Activated naive CD4-positive, alpha-beta T cell (primary cell): ENCODE measurements at places on chromosomes 11 and 22.

GRCh38 chr11:131838016-131838415 lies 467.6 kb downstream of the NTM start:
- no peak for DNase-seq

- no peak for DNase-seq
Measured at GRCh38 chr22:20405931-20406685, 12.2 kb downstream of the ZNF74 start.

DNA sequence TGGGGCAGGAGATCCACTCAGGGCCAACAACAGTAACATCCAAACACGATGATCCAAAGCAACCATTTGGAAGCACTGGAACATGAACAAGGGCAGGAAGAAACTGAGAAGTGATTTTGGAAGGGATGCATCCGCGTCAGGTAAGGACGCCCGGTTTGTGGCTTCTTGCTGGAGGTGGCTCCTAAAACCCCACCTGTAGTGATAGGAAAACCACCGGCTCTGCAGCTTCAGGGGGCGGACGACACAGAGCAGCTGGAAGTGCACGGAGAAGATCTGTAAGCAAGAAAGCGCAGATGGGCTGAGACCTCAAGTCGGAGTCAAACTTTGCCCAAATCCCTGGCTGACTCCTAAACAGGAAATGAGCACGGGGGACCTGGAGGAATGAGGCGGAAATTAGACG lies 1066.1 kb downstream of the BRD1 start:
- DNase-seq, result no peak

DNA sequence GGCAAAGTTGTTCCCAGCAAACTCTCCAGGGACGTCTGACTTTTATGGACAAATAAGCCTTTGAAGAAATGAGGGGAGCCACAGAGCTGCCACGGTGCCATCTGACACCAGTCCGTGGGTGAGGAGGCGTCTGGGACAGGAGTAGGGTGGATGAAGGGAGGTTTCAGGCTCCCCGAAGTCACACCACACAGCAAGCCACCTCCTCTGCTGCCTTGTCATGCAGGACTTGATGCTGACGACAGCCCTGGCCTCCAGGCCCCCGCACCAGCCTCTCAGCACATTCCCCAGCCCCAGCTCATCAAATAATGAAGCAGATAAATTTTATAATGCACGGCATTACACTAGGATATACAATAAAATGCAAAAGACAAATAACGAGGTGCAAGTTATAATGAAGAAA lies 156.5 kb downstream of the CEP164 start:
- DNase-seq, result no peak

DNA sequence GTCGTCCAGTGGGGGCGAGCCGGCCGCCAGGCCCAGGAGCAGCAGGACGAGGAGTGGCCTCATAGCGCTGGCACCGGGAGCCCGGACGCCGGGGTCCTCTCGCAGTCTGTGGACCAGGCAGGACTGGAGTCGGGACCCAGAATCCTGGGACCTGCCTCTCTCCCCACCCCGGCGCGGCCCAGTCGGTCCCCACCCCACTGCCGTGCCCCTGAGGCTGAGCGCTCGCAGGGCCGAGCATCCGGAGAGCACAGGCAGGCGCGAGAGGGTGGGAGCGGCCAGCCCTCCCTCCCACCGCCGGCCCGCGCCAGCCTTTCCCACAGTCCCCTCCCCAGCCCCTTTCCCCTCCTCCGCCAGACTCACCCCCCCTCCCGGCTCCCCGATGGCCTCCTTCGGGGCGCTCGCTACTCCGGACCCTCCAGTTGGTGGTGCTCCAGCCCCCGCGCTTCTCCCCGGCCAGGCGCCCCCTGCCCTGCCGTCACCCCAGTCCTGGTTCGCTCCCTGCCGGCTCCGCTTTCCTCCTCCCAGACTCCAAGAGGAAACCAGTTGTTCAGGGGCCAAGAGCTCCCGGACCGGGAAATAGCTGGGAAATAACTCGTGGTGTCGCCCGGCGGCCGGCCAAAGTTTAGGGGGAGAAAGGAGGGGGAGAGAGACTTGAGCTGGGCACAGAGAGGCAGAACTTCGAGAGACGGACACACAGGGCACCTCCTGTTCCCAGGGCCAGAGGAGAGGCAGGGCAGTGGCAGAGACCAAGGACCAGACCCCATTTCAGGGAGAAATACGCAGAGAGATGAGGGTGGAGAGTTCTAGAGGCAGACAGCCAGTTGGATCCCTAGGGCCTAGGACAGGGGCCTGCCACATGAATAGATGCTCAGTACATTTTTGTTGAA lies at the start of gene C1QTNF5:
Gene C1QTNF5 (minus strand): TSS at position 549 of the 887 bp plus-strand sequence. CDS start 486 bp downstream, at position 63.
- no peak for DNase-seq

DNA sequence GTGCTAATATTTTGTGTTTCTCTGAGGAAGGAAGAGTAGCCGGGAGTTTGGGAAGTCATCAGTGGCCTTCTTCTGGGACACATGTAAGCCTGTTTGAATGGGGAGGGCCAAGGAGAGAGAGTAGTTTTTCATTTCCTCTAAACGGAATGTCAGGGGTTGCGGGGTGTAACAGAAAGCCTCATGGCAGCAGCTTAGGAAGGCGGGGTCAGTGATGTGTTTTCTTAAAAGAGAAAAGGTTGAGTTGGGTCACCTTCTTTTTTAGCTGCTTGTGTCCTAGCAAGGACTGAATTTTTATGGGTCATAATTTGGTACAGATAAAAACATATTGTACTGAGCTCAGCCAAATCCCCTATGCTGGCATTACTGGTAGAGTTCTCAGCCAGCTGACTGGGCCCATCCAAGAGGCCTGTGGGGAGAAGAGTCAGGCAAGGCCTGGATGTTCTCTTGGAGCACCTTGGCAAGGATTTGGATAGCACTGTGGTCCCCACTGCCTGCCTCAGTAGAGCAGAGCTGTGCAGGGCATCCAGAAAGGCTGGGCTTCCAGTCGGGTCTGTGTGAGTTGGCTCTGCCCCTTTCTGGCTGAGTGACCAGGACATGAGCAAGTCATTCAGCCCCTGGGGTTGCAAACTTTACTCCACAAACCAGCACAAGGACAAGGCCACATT lies 29.4 kb upstream of the NAV2 start:
- no peak for DNase-seq

- DNase-seq, result no peak
Measured at GRCh38 chr11:60942219-60942618, 9.8 kb downstream of the SLC15A3 start.

DNA sequence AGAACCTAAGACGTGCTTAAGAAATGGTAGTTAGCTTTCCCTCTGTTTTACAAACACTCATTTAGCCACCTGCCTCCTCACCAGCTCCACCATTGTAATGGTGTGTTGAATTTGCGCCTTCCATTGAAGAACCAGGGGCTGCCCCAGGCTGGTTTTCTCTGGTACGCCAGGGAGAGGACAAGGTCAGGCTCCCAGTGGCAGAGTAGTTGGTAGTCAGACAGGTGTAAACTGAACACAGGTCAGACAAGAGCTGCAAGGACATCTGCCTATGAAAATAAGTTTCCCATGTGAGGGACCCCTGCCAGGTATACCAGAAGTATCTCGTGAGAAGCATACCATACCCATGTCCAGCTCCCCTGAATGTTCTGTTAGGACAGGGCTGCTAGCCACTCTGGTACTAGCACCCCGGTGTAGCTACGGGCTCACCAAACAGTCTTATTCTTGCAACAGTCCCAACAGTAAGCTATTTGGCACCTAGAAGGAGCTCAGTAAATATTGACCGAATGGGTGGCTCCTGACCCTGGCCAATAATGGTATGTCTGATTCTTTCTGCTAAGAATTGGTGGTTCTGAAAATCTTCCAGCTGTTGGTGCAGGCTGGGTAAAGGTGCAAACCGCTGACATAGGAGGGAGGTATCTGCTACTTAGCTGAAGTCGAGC lies 359.0 kb downstream of the LARGE1 start:
- DNase-seq, result no peak

DNA sequence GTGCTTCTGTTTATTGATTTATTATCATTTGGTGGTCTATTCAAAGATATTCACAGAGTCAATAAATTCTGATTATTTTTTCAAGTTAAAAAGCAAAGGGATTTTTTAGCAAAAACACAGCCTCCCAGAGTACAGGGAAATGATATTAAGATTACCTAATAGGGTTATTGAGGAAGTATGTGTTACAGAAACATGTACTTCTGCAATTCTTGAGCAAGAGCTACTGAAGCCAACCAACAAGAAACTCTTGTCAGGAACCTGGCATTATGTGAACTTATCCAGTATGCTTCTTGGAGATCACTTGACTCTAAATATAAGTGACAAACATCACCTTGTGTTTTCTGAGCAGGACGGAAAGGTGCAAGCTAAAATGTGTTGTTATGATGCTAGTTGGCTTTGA lies 42.0 kb upstream of the CARD18 start:
- no peak for DNase-seq

DNA sequence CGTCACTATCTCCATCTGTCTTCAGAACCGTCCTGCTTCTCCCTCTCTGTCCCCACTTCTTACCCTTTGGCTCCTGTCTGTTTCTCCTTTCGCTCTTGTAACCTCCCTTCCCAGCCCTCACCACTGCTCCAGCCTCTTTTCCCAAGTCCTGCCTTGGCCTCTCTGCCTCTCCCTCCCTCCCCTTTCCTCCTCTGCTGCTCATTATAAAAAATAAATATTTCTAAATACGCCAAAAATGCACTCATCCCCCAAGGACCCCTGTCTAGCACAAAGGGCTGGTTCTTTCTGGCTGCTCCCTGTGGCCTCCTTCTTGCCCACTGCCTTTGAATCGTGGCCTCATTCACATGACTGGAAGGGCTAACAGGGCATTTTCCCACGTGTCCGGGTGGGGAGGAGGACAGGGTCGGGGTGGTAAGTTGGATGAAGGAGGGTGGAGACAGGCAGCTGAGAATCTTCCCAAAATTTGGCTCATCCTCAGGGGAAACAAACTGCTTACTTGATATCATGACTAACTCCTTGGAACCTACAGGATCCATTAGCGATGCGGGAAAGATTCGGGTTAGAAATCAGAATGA lies 26.4 kb upstream of the OAF start:
- DNase-seq, result no peak

DNA sequence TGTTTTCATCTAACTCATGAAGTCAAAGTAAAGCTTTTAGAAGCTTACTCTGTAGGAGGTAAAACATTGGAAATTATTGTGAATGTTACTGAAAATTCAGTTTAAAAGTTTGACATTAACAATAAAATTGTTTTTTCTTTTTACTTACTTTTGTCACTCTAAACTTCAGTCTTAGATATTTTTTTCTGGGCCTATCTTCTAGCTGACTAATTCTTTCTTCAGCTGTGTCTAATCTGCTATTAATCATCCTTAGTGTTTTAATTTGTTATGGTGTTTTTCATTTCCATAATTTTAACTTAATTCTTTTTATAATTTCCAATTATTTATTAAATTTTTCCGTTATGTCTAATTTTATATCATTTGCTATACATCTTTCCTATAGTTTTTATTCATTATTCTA lies 35.0 kb downstream of the IL10RA start:
- DNase-seq, result no peak

- no peak for DNase-seq
Measured at GRCh38 chr11:75718419-75719339, 1.0 kb downstream of the MOGAT2 start.

GRCh38 chr11:45927684-45928413 lies 5.4 kb downstream of the LARGE2 start:
- no peak for DNase-seq

DNA sequence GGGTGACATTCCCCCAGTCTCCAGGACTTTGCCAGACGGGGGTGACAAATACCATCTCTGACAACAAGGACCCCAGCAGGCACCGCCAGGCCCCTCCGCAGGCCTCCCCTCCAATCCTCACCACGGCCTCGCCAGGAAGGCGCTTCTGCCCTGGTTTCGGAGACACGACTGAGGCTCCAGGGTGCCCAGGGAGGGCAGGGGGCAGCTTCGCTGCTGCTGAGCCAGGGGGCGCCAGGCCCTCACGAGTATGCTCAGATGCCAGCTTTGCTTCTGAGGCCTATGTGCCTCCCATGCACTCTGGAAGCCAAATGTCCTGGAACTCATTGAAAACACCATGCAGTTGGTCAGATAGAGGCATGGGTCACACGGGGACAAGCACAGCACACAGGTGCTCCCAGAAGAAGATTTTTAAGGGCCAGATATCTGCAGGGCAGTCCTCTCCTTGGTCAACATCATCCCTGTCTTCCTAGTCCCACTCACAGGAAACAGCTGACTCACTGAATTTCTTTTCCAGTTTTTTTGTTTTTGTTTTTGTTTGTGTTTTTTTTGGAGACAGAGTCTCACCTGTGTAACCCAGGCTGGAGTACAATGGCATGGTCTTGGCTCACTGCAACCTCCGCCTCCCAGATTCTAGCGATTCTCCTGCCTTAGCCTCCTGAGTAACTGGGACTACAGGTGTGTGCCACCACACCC lies 19.9 kb downstream of the BID start:
- DNase-seq, result no peak

DNA sequence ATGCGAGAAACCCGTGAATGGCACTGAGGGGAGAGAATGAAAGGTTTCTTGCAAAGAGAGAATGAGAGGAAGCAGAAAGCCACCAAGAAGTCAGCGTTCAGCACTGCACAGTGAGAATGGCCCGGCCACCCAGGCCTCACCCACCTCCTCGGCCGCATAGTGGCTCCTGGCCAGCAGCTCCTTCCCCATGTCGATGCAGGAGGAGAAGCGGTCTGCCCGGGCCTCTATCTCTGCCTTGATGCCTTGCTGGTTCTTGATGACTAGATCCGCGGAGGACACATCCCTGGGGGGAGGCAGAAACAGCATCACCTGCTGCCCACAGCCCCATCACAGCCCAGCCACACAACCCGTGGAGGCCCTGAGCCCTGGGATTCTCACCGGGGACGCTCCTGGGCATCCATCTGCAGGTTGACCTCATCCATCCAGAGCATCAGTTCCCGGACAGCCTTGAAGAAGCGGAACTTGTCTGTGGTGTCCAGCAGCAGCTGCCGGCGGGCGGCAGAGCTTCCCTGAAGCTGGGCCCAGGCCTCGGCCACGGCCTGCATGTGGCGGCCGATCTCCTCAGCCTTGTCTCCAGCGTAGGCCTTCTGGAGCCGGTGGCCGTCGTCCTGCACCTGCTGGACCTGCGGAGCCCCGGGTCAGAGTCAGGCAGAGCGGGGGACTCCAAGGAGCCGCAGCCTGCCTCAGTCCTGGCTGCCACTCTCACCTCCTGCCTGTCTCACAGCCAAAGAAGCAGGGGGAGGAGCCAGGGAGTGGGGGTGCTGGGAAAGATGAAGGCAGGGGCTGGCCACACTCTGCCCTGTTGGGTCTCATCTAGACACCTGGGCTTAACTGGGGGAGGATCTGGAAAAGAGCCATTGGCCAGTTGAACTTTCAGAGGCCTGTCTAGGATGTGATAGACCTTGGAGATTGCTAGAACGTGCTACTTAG lies 12.2 kb upstream of the RBM4B start:
- DNase-seq, result no peak

GRCh38 chr22:46854125-46854870 lies 91.8 kb downstream of the TBC1D22A start:
- DNase-seq, result no peak

DNA sequence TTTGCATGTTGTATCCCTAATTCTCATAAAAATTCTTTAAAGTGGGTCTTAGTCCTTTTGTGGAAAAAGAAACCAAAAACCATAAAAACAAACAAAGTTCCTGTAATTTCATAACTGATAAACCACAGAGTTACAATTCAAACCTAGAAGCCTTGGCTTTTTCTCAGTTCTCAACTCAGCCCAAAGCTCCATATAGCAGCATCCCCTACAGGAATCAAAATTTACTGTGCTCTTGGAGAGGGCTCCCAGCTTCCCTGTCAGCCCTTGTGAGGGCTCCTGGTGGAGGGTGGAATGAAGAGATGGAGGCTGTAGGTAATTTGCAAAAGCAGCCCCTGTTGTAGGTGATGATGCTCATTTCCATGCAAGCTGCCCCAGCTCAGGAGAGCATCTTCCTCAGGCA lies 506.1 kb upstream of the KIRREL3 start:
- DNase-seq, result no peak
